Right atrium auricular region (tissue), 2 donors: ENCODE measurements at places on chromosomes 7 and 10. TPM values are rescaled to one million over a fixed set of nuclear protein-coding genes. Genes with fewer than 3 reads are reported as not detected.

DNA sequence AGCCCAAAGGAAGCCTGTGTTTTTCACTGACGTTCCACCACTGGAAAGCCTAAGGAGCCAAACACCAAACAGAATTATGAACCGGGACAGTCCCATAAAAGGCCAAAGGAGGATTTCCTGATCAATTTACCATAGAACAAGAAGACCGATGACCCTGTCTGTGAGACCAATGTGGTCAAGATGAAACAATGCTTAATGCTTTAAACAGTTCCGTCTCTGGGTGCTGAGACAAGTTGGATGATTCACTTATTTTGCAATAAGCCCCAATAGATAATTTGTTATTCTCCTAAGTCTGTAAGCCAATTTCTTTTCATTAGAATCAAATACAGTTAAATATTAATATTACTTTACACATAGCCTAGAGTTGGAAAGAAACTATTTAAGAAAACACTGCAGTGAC is 134.9 kb downstream of the MICU1 start:
- DNase-seq = no peak

- no peak for DNase-seq
These were observed 50.2 kb upstream of the BAMBI start for GRCh38 chr10:28627102-28627501.

FAM25C gene
- total RNA-seq = not detected

GRCh38 chr7:274266-274665 is 15.7 kb upstream of the FOXL3 start:
- no peak for DNase-seq

DNA sequence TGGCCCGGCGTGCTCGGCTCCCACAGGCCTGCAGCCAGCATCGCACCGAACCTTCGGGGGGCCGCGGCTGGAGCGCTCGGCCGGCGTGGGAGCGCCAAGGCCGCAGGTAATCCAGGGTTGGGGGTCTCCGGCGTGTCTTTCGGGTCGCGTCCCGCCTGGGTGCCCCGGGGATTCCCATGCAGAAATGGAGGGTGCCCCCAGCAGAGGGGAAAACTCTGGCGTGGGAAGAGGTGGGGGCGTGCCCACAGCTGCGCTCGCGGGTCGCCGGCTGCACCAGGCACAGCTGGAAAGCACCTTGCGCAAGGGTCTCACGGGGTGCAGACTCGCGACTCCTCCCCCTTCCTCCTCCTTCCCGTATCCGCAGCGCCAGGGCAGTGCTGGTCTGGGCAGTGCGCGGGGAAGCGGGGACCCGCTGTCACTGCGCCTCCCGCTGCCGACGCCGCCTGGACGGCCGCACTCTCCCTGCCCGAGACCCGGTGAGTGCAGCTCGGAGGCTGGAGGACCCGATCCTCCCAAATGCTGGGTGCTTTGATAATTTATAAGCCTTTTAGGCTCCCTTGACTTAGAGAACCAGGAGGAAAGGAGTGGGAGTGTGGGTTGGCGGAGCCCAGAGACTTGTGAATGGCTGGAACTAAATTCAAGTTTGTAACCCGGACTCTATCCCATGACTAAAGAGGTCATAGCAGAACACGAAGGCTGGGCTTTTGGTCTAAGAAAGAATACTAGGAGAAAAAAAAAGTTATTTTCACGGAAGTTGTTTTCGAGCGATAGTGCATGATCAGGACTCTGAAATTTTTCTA is 489 bp downstream of the MAP3K8 start:
- DNase-seq = peak; percentile 92

- DNase-seq = peak; percentile 23
These were observed 406.6 kb downstream of the GLRX3 start for GRCh38 chr10:130542761-130543160.

DNA sequence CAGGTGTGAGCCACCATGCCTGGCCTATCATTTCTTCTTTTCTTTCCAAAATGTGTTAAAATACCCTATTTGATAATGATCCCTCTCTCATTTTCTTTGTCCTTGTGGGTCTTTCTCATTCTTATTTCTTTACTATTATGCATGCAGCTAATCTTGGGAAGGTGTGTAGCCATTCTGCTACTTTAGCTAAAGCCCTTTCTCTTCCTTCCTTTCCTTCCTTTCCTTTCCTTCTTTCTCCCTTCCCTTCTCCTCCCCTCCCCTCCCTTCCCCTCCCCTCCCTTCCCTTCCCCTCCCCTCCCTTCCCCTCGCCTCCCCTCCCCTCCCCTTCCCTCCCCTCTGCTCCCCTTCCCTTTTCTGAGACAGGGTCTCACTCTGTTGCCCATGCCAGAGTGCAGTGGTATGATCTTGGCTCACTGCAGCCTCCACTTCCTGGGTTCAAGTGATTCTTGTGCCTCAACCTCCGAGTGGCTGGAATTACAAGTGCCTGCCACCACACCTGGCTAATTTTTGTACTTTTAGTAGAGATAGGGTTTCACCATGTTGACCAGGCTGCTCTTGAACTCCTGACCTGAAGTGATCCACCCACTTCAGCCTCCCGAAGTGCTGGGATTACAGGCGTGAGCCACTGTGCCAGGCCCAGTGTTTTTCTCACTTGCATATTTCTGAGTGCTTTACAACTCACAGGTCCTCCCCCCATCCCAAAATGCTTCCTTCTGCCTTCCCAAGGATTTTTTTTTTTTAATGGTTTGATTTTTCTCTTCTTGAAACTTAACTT is 42.3 kb downstream of the HIP1 start:
- DNase-seq = no peak

GRCh38 chr7:131409129-131409766 is 81.6 kb downstream of the MKLN1 start:
- no peak for DNase-seq

- peak; percentile 67 for DNase-seq
These were observed 169.5 kb upstream of the SVIL start for GRCh38 chr10:29804025-29804852.

- DNase-seq = no peak
These were observed 32.2 kb downstream of the PHTF2 start for GRCh38 chr7:77830649-77831355.

GRCh38 chr7:35605760-35606159 is 89.2 kb downstream of the HERPUD2 start:
- DNase-seq = no peak

ZMIZ1 gene
- total RNA-seq = 59.3 TPM

GRCh38 chr7:5635461-5636445 is 145.7 kb downstream of the RNF216 start:
- no peak for DNase-seq

- DNase-seq = no peak
These were observed 154.2 kb downstream of the GRID1 start for GRCh38 chr10:86212391-86212700.

VOPP1 gene
- total RNA-seq = 24.1 TPM

GRCh38 chr10:124010024-124010423 is 83.4 kb downstream of the CHST15 start:
- no peak for DNase-seq

DNA sequence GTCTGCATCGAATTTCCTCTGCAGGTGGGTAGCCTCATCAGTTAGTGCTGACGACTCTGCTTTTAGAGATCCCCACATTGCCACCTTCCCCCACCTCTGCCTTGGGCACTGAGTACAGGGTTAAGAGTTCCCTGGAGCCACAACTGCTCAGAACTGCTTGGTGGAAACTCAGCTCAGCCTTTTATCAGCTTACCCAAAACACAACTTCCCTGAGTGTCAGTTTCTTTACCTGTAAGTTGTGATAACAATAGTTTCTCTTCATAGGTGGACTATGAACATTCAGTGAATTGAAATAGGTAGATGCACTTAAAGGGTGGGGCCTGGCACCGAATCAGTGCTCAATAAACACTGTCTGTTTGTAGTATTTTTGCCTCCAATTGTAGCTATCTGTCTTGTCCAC is 11.3 kb downstream of the ASB13 start:
- DNase-seq = no peak

GRCh38 chr7:156691764-156692163 is 51.2 kb downstream of the RNF32 start:
- no peak for DNase-seq

PLEKHS1 gene
- total RNA-seq = not detected

DNA sequence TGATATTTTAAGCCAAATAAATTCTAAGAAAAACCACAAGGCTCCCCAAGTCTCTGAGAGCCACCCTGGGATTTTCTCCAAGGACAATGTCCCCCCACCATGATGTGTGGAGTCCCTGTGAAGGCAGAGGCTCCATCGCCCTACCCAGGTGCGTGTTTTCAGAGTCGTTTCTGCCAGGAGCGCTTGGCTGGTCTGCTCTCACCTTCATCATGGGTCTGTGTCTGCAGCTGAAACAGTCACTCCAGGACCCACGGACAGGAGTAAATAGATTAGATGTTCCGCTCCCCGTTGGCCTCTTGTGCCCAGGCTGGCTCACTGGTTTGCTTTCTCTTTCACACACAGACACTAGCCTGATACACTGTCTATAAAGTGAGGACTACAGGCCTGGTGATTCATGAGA is 217.5 kb downstream of the SFMBT2 start:
- no peak for DNase-seq

MKRN1 gene
- 67.2 TPM for total RNA-seq

DNA sequence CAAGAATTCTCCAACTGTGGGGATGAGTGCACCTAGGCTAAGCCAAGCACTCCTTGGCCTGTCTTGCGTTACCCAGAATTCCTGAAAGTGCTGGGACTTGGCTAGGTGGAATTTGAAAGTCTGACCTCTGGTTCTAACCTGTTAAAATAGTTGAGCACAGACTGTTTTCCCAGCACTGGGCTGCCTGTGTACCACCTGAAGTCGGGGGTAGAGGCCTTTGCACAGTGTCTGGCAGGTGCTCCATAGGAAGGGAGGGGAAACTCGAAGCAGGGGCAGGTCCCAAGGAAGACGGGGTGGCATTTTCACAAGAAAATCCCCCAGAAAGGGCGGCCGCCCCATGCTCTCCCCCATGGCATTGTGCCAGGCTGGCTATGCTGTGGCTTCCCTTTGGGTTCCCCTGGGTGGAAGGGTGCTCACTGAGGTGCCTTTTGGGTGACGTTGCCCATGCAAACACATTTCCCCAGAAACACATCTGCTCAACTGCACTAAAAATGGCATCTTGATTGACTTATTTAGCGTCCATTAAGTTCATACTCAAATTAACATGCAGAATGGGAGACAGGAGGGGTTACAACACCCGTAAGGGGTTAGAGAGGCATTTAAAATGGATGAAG is 62.9 kb downstream of the SYPL1 start:
- no peak for DNase-seq

BLNK gene
- 0.39 TPM for total RNA-seq

ZCWPW1 gene
- 2.1 TPM for total RNA-seq

DNA sequence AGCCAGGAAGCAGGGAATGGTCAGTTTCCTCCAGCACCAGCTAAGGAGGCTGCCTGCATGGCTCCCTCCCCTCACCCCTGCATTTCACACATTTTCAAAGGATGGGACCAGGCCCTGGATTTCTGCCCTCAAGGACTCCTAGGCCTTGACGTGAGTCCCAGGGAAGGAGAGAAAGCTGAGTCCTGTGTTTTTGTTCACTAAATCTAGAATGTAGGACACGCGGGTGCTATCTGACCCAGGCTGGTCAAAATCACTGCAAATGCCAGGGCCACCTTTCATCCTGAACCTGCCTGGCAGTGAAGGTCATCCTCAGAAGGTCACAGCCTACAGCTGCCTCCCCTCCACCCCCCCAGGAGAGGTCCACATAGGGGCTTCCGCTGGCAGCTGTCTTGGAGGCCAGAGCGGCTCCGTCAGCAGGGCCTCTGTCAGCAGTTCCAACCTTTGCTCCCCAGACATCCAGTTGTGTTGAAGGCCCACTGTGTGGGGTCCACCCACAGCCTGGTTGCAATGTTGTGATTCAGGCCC is 18.0 kb downstream of the RHBDD2 start:
- DNase-seq = no peak

DNA sequence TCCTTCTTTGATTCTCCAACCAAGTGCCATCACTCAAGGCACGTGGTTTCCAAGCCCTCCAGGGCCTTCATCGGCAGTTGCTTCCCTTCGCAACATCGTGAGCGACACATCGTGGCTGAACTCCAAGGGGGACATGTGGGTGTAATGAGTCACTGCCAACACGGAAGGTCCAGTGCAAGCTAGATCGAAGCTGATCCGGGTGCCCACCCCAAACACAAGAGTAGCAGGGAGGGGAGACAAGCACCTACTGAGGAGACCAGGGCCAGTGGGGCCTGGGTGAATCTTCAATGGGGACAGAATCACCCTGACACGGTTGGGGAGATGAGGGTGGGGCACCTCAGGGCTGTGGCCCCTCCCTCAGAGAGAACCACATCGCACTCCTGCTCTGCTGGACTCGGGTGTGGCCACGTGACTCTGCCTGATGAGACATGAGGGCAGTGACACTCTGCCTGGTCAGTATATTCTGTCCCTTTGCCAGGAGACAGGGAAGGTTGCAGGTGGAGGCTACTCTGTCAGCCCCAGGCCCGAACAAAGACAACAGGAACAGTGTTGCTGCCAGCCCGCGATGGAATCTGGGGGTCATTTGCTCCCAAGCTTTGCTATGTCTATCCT is 36.8 kb upstream of the HSPA12A start:
- no peak for DNase-seq

DNA sequence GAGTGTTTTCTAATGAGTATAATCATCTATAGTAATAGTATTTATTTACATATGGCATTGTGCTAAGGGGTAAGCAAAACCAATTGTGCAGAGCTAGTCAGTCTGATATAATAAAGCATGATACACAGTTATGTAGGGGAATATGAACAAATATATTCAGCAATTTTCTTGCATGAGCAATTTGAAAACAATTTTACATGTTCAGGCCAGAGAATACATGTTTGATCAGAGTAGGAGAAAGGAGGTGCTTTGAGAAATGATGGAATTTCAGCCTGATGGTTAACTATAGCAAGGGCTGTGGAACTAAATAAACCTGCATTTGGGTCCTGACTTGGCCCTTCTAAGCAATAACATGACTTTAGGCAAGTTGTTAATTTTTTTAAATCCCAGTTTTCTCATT is 214.5 kb downstream of the TWIST1 start:
- no peak for DNase-seq

BRAT1 gene
- total RNA-seq = 24.6 TPM

ASIC3 gene
- 1.2 TPM for total RNA-seq

LBX1 gene
- total RNA-seq = not detected

GRCh38 chr10:79502561-79503309 is 9.6 kb upstream of the EIF5AL1 start:
- DNase-seq = no peak

- DNase-seq = no peak
These were observed 330.3 kb upstream of the NPSR1 start for GRCh38 chr7:34327681-34328080.

TMEM196 gene
- total RNA-seq = not detected

GRCh38 chr10:108862676-108863350 is 1060.5 kb downstream of the XPNPEP1 start:
- DNase-seq = no peak

DNA sequence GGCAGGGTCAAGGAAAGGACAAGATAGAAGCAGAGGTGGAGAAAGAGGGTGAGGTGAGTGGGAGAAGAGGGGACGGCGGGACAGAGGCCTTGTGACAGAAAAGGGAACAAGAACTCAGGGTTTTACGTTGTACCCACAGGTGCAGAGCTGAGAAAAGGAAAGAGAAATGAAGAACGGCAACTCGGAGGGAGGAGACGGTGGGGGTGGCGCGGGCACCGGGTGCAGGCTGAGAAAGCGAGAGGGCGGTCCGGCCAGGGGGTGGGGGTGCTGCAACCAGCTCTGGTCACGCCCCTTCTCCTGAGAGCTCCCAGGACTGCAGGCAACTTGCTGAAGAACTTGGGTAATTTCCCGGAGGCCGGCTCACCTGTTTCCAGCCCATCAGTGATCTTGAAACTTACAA is 65.3 kb downstream of the CARD11 start:
- DNase-seq = no peak
